ENCODE measurements at places on chromosomes 2 and 18.

DNA sequence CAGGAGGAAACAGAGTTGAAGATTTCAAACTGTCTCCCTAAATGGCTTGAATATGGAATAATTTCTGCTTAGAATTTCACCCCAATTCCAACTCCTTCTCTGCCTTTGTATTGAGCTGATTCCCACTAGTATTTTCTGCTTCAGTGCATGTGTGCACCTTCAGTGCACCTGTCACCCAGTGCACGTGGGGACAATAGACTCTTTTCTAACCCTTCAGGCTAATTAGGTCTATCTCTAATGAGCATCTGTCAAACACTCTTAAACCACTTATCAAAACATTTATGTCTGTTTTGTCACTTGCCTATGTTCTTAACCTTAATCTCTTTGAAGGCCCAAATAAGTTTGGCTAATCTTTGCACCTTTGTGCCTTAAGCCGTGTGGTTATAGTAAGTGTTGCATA, 232.0 kb upstream of the NETO1 start:
- no peak for DNase-seq

GRCh38 chr18:36217348-36217747, 30.1 kb downstream of the MOCOS start:
- DNase-seq, result no peak

DNA sequence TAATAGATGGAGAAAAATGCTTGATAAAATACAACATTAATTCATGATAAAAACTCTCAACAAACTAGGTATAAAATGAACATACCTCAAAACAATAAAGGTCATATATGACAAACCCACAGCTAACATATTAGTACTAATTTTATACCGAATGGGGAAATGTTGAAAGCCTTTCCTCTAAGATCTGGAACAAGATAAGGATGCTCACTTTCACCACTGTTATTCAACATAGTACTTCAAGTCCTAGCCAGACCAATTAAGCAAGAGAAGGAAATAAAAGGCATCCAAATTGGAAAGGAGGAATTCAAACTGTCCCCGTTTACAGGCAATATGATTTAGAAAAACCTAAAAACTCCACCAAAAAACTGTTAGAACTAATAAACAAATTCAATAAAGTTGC, 61.5 kb upstream of the CTIF start:
- no peak for DNase-seq

DNA sequence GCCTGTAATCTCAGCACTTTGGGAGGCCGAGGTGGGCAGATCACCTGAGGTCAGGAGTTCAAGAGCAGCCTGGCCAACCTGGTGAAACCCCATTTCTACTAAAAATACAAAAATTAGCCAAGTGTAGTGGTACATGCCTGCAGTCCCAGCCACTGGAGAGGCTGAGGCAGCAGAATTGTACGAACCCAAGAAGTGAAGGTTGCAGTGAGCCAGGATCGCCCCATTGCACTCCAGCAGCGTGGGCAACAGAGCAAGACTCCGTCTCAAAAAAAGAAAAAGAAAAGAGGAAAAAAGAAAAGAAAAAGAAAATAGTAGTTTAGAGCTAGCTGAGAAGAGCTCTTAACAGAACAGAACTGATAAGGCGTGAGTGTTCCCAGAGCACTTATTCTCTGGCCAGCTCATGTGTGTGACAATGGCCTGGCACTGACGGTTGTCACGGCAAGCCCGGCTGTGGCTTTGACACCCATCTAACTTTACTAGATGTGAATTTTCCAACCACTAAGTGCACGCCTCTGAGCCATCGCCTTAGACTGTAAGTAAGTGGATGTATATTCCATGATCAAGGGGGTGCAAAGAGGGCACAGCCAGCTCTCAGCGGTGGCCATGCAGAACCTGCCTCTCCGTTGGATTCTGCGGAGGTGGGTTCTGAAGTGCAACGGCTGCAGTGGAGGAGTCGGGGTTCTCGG, 80.0 kb downstream of the ZNF516 start:
- DNase-seq, result no peak

- DNase-seq, result no peak
These were observed 134.4 kb upstream of the SLC1A4 start for GRCh38 chr2:64854773-64855237.

- no peak for DNase-seq
These were observed 34.5 kb upstream of the CD8A start for GRCh38 chr2:86825036-86825692.

- DNase-seq, result no peak
These were observed 23.4 kb upstream of the UGP2 start for GRCh38 chr2:63818271-63818670.

DNA sequence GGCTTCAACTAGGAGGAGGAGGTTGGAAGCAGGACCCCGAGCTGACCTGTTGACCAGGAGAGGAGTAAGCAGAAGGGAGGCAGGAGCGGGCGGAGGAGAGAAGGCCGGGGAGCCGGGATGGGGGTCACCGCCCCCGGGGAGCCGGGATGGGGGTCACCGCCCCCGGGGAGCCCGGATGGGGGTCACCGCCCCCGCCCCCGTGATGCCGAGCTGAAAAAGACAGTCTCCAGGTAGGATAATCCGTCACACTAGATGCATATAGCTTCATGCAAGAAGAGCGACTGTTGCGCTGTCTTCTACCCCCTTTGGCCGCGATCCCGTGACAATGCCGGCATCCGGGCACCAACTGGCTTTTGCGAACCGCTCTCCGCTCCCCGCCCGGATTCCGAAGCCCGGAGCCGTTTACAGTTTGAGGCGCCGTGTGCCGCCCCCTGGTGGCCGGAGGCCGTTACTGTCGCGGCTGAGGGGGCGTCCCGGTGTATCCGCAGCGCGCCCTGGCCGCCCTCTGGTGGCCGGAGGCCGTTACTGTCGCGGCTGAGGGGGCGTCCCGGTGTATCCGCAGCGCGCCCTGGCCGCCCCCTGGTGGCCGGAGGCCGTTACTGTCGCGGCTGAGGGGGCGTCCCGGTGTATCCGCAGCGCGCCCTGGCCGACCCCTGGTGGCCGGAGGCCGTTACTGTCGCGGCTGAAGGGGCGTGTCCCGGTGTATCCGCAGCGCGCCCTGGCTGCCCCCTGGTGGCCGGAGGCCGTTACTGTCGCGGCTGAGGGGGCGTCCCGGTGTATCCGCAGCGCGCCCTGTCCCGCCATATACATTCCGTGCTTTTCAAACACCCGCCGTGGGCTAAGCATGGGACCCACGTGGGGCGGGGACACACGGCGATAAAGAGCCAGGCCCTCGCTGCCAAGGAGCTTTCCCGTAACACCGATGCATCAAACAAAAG, 89.6 kb downstream of the ACTR3 start:
- DNase-seq, result no peak

- DNase-seq, result no peak
These were observed 80.4 kb upstream of the RND3 start for GRCh38 chr2:150567771-150568301.

GRCh38 chr2:3491716-3492474, 27.4 kb downstream of the ADI1 start:
- no peak for DNase-seq

- DNase-seq, result no peak
These were observed 210.5 kb downstream of the ANAPC1 start for GRCh38 chr2:111673526-111673925.

GRCh38 chr2:63741884-63742579, 99.7 kb upstream of the UGP2 start:
- no peak for DNase-seq

GRCh38 chr2:75288760-75289159, 89.4 kb upstream of the TACR1 start:
- DNase-seq, result no peak

DNA sequence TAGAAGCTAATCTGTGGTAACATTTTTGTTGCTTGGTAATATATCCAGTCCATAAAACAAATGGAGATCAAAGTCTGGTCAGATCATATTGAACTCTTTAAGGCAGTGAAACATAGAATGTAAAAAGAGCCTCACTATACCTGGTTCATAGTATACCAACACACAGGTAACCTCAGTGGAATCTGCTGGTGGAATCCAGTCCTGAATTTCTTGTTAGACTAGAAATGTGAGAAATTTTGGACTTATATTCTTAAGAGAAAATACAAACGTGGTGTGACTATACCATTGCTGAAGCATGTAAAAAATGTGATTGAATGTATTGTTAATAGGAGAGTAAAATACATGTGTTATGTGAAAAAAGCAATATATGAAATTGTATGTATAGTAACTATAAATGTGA, 46.1 kb upstream of the GRHL1 start:
- DNase-seq, result no peak

GRCh38 chr2:47310801-47311560, 92.0 kb upstream of the MSH2 start:
- DNase-seq, result no peak

DNA sequence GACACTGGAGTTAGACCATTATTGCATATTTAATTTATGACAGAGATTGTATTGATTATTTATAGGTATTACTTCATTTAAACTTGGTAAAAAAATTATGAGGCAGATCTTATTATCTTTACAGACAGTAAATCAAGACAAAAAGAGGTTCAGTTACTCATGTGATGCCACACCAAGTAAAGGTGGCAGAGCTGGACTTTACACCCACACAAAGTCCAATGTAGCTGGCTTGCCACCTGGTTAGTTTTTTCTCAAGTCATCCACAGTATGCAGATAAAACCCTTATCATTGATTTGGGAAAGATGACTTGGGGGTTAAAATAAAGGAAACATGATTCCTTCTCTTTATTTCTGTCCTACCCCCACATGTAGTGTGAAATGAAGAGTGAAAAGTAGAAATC, 137.2 kb downstream of the CNTNAP5 start:
- no peak for DNase-seq

DNA sequence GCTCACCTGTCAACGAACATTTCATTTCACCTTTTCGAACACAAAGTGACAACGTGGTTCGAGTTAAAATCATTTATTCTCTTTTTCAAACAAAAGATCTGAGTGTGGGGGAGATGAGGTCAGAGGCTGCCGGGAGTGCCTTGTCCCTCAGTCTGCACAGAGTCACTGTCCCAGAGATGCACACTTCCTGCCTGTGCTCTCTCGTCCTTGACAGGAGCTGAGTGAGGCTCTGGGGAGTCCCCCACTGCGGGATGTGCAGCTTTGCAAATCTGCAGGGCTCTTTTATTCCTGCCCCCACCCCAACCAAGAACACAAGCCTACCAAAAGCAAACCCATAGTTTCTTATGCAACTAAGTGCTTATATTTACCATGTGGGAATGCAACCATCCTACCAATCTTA, 497.8 kb downstream of the EIPR1 start:
- no peak for DNase-seq

DNA sequence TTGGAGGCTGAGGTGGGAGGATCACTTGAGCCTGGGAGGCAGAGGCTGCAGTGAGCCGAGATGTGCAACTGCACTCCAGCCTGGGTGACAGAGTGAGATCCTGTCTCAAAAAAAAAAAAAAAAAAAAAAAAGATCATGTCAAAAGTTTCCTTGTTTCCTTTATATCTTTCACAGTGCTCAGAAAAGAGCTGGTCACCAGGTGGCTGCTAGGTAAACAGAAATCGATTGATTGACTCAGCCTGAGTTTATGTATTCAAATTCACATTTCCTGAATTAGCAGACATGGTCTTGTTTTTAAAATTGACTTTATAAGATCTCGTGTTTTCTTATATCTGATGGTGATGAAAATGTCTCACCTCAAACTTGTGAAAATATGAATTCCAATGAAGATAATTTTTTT, 261.8 kb upstream of the FANCL start:
- no peak for DNase-seq

DNA sequence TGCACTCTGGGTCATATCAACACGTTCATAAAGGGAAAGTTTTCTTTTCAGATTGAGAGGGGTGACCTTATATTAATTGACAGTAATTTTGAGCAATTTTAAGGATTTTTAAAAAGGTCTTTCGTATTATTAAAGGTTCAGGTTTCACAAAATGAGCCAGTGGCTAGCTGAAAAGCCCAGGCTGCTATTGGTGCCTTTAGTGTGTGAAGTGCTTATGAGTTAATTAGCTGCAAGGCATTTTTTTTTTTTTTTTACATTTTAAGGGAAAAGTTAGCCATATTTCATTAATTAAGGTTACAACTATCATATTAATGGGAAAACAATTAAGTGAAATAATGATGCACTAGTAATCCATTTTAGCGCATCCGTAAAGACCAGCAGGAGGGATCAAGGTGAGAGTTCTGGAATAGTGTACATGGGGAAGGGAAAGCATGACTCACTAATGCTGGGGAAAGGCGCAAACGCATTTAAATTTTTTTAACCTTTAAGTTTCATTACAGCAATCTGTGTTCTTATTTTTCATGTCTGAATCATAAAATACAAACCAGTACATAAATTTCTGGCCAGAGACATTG, 200.0 kb downstream of the ZNF407 start:
- no peak for DNase-seq

DNA sequence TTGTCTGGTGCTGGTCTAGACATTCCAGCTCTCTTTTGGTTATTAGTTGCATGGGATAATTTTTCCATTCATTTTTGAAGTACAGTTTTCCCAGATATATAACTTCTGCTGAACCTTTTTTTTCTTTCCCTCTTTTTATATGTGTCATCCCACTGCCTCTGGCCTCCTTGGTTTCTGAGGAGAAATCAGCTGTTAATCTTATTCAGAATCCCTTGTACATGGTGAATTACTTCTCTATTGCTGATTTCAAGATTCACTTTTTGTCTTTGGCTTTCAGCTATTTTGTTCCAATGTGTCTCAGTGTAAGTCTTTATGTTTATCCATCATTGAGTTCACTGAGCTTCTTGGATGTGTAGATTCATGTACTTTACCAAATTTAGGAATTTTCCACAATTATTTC, 99.7 kb downstream of the ARHGEF4 start:
- DNase-seq, result no peak

DNA sequence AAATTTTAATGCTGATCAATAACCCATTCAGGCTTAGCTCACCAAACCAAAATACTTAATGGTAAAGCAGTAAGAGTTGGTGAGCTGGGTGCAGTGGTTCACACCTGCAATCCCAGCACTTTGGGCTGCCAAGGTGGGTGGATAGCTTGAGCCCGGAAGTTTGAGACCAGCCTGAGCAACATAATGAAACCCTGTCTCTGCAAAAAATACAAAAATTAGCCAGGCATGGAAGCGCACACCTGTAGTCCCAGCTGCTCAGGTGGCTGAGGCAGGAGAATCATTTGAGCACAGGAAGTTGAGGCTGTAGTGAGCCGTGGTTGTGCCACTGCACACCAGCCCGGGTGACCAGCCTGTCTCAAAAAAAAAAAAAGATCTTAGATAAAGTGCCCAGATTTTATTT, 35.7 kb upstream of the MPP4 start:
- no peak for DNase-seq

GRCh38 chr2:55490554-55490953, 29.0 kb upstream of the CFAP36 start:
- no peak for DNase-seq

DNA sequence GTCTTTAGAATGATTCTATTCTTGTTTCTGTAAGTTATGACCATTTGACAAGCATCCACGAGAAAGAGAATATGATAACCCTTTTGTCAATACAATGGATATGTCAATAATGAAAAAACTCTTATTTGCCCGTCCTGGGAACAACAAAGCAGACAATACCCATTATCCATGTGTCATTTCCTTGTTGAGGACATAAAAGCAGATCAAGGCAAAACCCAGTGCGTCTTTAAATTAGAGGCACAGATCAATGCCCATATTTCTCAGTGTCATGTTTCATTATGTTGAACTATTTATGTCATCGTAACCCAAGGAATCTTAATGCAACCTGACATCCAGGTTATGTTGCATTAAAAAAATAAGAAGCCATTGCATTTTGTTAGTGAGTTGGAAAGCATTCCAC, 365.0 kb upstream of the CELF4 start:
- no peak for DNase-seq

All from stimulated activated CD8-positive, alpha-beta memory T cell treated with anti-CD3 and anti-CD28 coated beads, Interleukin-7, amount 100 ng/mL, for 1 hour (primary cell).